ENCODE measurements at places on chromosomes 12 and 14.

DNA sequence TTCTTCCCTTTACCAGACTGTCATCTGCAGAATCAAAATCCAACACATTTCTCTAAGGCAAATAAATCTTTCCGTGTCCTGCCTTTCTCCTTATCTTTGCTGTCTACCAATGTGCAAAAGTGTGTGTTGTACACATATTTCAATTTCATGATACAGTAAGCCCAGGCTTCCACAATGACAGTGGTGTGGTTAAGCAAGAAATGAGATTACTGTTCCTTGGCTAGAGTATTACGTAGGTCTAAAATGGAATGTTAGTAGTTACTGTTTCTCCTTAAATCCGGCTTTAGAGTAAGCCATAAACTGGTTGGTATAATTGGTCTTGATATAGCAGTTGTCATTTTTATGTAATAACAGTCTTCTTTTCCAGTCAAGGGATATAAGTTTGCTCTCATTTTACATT lies 82.0 kb downstream of the ACSS3 start:
- no peak for ATAC-seq

DNA sequence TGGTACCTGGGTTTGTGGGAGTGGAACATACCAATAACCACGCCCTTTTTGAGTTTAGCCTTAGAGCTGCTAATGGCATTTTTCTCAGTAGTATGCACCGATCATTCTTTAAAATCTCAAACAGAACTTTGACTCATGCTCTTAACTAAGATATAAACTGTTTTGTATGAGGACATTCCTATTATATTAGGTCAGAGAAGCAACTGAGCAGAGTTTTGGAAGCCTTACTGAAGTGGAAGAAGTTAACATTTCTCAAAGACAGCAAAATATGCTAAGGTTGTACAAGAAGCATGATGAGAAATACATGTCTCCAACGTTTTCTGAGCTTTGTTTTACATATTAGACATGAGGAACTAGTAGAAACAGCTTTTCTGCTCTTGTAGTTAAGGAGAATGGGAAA lies 819.2 kb downstream of the FSCB start:
- no peak for ATAC-seq

DNA sequence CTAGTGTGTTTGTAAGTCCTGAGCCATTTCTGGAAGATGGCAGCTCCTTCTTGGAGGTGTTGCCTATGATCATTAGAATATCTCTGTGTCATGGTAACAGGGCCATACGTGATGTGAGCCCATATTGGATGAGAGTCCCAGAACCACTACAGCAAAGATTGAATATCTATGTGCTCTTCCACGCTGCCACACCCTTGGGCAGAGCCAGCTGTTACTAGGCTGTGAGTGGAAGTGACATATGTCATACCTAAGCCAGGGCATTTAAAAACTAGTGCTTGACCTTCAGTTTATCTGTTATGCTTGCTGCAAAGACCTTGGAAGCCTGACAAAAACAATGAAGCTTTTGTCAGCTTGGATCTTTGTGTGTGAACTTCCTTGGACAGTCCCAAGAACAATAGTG lies 495.1 kb upstream of the CCDC196 start:
- ATAC-seq = no peak

GRCh38 chr12:40078266-40078665 lies 27.6 kb downstream of the SLC2A13 start:
- ATAC-seq = no peak

DNA sequence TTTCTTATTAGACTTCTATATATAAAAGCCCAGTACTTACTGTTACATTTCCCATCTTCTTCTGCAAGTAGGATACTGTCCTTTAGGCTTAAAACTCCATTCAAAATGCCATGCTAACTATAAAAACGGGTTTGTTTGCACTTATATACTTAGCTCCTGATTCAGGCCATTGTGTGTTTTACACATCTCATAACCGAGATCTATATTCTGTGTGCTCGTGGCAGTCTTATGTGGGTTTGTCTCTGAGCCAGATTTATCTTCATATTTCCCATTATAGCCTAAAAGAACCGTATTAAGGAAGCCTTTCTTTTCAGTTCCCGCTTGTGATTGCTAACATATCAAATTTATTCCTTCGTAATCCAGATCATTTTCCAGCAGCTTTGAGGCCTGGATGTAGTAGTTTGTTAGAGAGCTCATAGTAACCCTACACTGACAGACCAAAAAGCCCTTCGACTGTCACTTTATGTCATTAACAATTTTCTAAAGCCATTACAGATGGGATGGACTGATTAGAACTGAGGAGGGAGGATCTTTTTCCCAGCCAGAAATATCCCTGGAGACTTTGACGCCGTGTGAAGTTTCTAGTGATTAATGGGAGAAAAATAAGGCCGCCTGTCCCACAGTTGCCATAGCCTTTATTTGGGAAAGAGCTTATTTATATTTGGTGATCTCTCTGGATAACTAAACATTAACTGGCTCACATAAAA lies 508.5 kb downstream of the FOXG1 start:
- no peak for ATAC-seq

- ATAC-seq = no peak
Measured at GRCh38 chr14:37172024-37172869, at the start of gene SLC25A21. Gene SLC25A21 (minus strand): TSS chr14:37172606.
